GM12891 (cell line): ENCODE measurements at places on chromosomes 12 and 14.

- DNase-seq = no peak
Measured at GRCh38 chr14:105182296-105183020, 1.3 kb upstream of the NUDT14 start.

GRCh38 chr12:105585107-105585506 lies 254.6 kb downstream of the C12orf75 start:
- no peak for DNase-seq

DNA sequence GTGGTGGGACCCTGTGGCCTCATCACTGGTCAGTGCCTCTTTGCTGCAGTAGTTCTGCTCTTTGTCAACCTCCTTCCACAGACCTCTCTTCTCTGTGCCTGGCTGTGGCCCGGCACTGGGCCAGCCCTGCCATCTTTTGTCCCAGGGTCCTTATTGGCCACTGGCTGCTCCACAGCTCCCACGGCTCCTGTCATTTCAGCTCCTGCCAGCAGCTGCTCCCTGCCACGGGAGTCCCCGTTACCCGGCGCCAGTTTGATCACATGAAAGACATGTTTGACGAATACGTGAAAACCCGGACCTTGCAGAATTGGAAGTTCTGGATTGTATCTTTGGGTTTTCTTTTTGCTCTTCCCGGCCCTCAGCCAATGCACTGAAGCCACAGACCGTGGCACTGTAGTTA lies 35.4 kb downstream of the IL31 start:
- DNase-seq = no peak

- no peak for DNase-seq
Measured at GRCh38 chr14:94051115-94051514, 25.0 kb downstream of the OTUB2 start.

DNA sequence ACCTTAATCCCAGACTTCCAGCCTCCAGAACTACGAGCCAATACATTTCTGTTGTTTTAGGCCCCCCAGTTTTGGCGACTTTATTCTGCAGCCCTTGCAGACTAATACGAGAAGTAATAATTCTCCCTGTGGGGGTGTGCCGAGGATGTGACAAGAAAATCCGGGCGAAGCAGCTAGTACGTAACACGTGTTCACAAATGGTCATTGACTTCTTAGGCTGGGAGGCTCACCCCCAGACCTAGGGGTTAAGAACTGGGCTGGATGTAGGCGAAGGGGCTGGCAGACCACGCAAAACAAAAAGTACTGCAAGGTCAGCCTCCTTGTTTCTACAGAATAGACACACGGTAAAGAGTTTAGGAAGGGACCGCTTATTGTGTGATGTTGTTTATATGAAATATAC lies 69.8 kb upstream of the ESRRB start:
- DNase-seq = no peak

DNA sequence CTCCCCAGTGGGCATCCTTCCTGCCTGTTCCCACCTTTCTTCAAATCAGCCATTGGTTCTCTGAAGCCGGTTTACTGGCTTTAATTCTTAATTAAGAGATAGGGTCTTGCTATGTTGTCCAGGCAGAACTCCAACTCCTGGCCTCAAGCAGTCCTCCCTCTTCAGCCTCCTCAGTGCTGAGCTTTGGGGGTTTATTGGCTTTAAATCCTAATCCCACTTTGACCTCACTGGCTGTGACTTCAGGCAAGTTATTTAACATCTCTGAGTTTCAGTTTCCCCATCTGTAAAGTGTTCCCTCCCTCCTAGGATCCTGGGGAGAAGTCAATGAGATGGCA lies 2.1 kb upstream of the TRMT61A start:
- DNase-seq = no peak

GRCh38 chr12:98893126-98893674 lies 248.1 kb downstream of the APAF1 start:
- no peak for DNase-seq

DNA sequence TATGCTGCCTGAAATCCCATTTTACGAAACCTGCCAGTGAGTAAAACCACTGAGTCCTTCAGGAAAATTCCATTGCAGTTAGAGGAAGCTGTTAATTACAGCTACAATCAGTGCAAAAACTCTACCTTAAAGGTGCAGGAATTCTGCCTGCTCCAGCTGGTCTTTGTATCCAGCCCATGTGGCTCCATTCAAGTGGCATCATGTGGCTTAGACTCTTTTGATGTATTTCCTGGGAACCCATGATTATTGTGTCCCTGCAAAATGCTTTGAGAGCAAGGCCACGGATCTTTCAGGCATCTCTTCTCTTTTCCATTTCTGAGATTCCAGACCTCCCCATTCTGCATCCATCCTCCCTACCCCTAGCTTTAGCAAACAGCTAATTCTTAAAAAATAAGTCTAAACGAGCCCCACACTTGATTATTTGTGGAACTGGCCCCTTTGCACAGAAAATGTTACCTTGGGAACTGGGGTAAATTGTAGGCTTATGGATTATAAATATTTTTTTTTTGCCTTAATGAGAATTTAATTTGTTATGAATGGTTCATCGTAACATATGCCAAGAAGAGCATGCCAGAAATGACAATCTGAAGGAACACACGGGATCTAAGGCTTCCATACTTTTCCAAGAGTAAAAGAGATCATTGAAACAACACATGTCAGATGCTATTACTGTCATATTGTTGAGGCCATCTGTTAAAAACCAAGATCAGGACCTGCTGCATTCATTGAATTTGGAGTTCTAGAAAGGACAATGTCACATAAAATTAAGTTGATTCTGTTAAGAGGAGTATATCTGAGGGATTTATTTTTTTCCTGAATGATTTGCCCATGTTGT lies 144.6 kb downstream of the TPH2 start:
- no peak for DNase-seq

DNA sequence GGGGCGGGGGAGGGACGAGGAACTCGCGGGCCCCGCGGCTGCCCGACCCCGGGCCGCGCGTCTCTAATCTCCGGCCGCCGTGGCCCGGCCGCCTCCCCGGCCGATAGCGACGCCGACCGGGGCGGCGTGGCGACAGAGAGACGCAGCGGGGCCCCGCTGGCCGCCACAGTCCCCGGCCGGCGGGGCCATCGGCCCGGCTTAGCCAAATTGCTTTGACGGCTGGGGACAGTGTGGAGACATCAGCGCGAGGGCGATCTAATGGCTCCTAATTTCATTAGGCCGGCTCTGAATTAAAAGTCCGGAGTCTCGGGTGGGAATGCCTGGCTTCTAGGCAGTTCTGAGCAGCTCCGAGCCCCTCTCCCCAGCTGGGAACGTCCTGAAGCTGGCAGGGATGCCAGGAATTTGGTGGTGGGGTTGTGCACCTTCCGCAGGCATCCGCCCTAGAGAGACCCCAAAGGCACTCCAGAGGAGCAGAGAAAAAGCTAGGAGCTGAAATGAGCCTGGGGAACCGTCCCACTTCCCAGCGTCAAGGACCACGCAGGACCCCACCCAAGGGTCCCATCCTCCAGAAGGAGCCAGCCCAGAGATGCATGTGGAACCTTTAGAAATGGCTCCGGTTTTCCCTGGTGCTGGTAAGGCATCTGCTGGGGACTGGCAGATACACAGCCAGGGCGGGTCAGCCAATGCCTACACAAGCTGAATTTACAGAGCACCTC lies 9.6 kb downstream of the TBX5 start:
- no peak for DNase-seq

DNA sequence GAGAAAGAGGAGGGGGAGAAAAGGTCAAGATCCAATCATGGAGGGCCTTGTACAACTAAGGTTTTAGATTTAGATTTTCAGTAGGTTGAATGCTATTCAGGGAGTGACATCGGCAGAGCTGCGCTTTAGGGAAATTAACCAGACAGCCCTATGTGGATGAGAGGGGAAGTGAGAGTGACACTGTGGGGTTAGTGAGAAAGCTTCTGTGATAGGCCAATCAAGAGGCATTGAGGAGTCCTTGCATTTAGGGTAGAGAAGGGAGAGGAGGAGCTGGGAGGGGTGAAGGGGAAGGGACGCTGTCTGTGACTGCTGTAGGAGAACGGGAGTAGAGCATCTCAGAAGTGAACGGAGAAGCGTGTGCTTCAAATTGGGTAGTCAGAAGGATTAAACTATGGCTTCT lies 3.4 kb downstream of the HSD17B6 start:
- peak; percentile 53 for DNase-seq

GRCh38 chr12:61915420-61915819 lies 344.8 kb upstream of the USP15 start:
- DNase-seq = no peak

GRCh38 chr12:55934773-55935172 lies 3.8 kb downstream of the DGKA start:
- DNase-seq = no peak

- no peak for DNase-seq
Measured at GRCh38 chr14:99093532-99094517, 178.2 kb downstream of the BCL11B start.

GRCh38 chr12:40226705-40227104 lies 1.9 kb downstream of the LRRK2 start:
- DNase-seq = no peak

GRCh38 chr12:95473231-95473883 lies 595 bp upstream of the METAP2 start:
- DNase-seq = peak; percentile 17

- no peak for DNase-seq
Measured at GRCh38 chr12:32989705-32990104, 93.1 kb upstream of the PKP2 start.

DNA sequence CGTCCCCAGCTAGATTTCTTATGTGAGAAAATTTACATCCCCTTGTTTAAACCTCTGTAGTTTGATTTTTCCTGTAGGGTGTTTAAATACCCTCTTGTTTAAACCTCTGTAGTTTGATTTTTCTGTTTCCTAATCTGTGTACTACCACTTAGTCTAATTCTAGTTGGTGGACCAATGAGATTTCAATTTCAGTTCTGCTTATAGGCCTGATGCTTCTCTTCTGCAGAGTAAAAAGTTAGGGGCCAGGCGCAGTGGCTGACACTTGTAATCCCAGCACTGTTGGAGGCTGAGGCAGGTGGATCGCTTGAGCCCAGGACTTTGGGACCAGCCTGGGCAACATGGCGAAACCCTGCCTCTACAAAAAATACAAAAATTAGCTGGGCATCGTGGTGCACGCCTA lies 11.5 kb downstream of the UBC start:
- DNase-seq = no peak

DNA sequence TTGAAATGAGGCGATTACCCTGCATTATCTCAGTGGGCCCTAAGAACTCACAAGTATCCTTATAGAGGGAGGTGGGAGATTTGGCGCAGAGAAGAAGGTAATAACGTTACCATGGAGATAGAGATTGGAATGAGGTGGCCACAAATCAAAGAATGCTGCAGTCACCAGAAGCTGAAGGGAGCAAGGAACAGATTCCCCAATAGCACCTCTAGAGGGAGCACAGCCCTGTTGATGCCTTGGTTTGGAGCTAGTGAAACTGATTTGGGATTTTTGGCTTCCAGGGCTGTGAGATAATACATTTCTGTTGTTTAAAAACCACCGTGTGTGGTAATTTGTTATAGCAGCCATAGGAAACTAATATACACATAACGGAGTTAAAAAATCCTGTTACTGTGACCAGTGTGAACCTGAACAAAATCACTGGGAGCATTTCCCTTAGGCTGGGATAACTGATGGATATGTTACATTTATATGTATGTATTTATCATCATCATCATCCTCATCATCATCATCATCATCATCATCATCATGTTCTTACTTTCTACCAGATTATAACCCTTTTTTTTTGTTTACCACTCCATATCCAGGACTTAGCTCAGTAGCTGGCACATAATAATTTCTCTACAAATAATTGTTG lies 100.3 kb downstream of the LIN7A start:
- DNase-seq = no peak

DNA sequence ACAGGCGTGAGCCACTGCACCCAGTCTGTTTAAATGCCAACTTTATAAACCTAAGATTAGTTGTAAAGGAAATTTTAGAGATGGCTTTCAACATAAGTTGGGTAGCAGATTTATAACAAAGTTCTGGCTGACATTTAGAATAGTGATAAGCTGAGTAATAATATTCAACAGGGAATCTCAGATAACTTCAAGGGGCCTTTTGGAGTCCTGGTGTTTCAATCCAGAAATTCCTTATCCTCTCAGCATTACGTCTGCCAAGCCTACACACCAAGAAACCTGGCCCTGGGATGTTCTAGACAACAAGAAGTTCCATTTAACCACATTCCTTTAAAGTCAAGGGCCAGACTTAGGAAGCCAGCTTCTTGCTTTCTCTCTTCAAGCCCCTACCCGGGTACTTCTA lies 59.5 kb upstream of the DYRK2 start:
- DNase-seq = no peak

DNA sequence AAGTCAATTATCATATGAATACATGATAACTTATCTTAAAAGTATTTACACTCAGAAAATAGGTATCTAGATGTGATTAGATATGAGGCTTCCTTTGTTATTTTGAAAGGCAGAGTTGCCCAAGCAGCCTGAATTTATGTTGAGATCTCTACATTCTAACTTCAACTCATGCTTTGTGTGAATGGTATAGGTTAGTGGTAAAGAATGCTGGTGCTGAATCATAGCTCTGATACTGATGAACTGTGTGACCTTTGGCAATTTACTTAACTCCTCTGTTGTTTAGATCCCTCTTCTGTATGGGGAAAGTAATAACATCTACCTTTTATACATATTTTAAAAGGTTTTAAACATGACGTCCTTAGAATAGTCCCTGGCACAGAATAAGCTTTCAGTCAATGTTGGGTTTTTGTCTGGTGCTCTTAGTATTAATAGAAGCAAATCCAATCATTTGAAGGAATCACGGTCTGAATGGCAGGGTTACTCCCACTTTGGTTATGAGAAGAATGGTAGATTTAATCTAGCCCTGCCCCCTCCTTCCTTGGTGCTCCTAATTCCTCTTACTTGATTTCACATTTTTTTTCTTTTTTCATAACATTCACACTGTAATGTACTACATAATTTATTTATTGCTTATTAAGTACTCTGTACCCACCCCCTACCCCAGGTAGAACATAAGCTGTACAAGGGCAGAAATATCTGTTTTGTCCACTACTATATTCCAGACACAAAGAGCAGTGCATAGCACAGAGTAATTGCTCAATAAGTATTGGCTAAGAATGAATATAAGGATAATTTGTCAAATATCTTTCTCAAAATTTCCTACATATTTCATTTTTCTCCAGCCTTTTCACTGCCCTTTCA lies 203.3 kb upstream of the KRR1 start:
- no peak for DNase-seq

DNA sequence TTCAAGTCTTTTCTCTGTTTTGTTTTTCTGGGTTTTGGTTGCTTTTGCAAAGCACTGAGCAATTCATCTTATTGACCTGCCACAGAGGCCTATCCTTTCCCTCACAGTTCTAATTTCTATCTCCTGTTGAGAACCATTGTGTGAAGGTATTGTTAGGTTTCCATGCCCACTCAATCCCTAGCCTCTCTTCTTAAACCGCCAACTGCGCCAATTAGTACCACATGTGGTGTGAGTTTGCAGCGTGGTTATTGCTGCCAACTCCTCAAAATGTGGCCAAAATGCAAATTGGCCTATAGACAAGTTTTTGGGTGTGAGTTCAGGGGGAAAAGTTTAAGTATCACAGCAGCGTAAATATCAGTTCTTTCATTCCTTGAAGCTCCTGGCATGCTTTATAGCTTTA lies 232.6 kb downstream of the FLRT2 start:
- DNase-seq = no peak
